ENCODE measurements at places on chromosomes 12 and 14. TPM values are rescaled to one million over a fixed set of nuclear protein-coding genes. Genes with fewer than 3 reads are reported as not detected.

GRCh38 chr12:77625441-77625840 lies 205.3 kb upstream of the NAV3 start:
- no peak for DNase-seq

- DNase-seq = no peak
These were observed 67.1 kb upstream of the DDX11 start for GRCh38 chr12:31006416-31007152.

DNA sequence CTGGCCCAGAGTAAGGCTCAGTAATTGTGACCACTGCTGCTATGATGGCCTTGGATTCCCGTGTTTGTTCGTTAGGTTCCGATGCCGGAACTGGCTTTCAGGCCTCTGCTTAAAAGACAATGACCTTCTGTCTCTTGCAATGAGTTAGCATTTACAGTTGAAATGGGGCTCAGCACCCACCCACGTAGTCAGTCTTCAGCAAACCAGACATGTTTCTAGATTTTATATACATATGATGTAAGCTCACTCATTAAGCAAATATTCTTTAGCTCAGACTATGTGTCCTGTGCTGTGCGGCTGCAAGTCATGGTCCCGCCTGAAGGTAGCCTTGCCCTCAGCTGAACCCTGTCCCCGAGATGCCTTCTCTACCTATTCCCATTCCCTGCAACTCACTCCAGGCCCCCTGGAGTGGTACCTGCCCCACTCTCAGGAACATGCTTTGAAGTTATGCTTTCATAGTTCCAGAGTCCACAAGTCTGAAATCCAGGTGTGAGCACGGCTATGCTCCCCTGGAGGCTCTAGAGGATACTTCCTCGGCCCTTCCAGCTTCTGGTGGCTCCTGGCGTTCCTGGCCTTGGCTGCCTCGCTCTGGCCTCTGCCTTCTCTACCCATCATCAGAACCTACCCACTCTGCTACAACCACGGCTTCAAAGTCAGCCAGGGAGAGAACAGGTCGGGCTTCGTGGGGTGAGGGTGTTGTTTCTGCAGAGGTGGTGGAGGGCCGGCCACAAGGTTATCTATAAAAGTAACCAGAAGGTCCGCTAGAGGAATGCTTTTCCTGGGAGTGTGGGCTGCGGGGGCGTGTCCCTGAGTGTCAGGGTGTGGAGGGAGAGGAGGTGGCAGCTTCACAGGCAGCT lies 157.8 kb downstream of the RBM19 start:
- DNase-seq = no peak

Gene TTC9
- polyA plus RNA-seq = 3.2 TPM

- DNase-seq = no peak
These were observed 156.3 kb downstream of the TMX1 start for GRCh38 chr14:51396222-51396815.

Gene GLT1D1
- polyA plus RNA-seq = 2.2 TPM

- DNase-seq = no peak
These were observed 116.4 kb downstream of the NTF3 start for GRCh38 chr12:5548152-5548943.

Gene AKAP3
- 4.7 TPM for polyA plus RNA-seq

DNA sequence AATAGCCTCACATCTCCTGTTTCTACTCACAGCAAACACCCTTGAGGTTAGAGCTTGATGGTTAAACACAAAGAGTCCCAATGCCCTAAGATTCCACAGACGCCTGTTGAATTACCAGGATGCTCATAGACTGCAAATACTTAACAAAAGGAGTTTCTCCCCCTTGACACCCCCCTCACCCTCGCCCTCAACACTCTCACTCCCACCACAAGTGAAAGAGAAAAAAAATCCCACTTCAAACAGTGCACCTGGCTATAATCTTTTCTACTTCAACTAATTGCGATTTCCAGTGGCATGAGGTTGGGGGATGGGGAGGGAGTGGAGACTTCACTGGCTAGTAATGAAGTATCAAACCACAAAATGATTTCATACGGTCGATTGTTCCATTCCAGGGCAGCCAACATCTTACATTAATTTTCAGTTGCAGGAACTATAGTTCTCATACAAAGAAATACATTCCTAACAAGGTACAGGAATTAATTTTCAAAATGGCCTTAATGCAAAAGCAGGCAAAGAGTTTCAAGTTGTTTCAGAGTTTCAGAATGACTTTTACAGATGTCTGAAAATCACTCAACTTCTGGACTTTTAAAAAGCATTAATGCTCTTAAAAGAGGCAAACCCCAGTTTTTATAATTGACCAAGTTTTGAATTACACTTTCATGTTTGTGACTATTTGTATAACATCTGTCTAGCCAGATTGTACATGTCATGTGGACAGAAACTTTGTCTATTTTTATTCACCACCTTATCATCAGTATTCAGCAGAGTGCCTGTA lies 390.7 kb downstream of the C12orf75 start:
- no peak for DNase-seq

Gene LMO3
- 3.1 TPM for polyA plus RNA-seq

DNA sequence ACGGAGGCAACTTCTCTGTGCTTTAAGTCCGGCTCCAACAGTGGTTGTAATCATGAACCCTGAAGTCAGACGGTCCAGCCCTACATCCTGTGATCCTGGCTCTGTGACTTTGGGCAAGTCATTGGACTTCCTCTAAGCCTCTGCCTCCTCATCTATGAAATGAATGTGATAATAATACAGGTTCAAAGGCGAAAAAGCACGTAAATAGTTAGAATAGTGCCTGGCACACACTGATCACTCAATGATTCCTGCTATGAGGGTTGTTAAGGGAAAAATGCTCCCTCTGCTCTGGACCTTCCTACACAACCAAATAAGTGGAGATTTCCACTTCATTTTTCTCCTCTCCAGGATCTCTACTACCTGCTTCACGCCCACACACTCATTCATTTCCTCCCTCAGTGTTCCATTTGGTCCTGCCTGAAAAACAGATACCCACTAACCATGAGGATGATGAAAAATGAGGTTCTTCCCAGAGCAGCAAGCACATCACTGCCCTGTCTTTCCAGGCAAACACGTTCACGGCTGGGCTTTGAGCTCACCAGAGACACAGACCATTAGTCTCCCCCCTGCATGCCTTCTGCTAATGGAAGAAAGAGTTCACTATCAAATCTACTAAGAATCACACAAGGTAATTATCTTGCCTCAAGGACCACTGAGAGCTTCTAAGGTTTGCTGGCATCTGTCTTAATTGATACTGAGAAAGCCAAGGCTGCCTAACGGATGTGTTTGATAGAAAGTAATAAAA lies 13.2 kb downstream of the NUAK1 start:
- DNase-seq = no peak

DNA sequence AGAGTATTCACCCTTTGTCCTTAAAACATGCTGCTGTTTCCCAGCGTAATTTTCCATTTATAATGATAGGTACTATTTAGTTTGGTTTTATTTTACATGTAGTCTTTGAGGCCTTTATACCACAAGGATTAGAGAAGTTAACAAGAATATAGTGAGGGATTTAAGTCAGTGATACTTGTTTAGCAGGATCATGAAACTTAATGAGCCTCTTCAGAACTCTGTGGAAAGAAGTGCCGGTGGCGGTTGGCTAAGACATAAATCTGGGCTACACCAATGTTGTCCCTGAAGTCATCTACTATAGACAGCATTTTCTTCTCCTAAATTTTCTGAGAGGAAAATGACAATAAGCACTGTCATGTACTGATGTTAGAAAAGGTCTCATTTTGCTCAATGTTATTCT lies 1226.0 kb upstream of the SEL1L start:
- DNase-seq = peak; percentile 50

Gene MMP19
- 0.99 TPM for polyA plus RNA-seq

- no peak for DNase-seq
These were observed 241.2 kb upstream of the G2E3 start for GRCh38 chr14:30317729-30318128.

- DNase-seq = no peak
These were observed 15.7 kb downstream of the CAPRIN2 start for GRCh38 chr12:30739020-30739419.

DNA sequence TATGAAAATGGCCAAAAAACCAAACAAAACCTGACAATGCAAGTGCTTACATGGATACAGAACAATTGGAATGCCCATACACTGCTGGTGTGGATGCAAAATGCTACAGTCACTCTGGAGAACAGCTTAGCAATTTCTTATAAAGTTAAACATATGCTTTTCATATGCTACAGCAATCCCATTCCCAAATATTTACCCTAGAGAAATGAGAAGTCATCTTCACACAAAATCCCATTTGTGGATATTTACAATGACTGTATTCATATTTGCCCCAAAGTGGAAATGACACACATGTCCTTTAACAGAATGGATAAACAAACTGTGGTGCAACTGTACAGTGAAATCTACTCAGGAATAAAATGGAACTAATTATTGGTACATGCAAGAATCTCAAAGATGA lies 20.4 kb downstream of the SAV1 start:
- DNase-seq = no peak

GRCh38 chr14:82419933-82420332 lies 886.3 kb upstream of the SEL1L start:
- DNase-seq = no peak

Gene IL31
- not detected for polyA plus RNA-seq

Gene CEP128
- 7.8 TPM for polyA plus RNA-seq

Gene PMEL
- 4.0 TPM for polyA plus RNA-seq

DNA sequence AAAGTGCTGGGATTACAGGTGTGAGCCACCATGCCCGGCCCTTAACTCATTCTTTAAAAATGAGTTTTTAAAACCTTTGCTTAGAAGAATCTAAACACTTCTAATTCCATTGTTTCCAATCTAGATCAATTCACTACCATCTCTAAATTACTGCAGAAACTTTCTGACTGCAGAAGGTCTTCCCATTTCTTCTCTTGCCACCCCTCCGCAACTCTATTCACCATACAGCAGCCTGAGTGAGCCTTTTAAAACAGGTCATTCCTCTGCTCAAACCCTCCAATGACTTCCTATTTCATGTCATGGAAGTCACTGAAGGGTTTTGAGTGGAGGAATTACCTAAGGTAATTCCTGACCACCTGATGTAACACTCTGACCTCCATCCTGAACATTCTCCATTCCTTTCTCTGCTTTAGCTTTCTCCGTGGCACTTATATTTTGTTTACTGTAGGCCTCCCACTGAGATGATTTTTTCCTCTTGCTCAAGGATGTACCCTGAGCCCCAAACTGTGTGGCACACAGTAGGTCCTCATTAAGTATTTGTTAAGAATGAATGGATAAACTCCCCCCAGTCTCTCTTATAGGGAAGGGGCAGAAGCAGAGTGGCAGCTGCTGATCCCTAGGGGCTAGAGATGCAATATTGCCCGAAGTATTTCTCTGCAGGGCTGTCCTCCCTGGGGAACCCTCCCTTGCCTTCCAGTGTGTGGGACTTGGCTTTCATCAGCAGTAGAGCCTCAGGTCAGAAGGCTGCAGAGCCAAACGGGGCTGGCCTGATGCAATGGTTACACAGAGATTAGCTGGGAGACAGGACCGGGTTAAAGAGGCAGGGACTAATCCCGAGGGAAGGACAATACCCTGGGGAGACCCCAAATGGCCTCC lies 1.2 kb downstream of the DDIT3 start:
- no peak for DNase-seq

Gene TMEM63C
- polyA plus RNA-seq = 1.5 TPM

GRCh38 chr12:116700066-116700465 lies 37.8 kb downstream of the SPRING1 start:
- DNase-seq = no peak

Gene AEBP2
- polyA plus RNA-seq = 53.5 TPM

Gene MAP1LC3B2
- 10.4 TPM for polyA plus RNA-seq

Gene POTEG
- 0.14 TPM for polyA plus RNA-seq

Gene GLI1
- polyA plus RNA-seq = 15.0 TPM

DNA sequence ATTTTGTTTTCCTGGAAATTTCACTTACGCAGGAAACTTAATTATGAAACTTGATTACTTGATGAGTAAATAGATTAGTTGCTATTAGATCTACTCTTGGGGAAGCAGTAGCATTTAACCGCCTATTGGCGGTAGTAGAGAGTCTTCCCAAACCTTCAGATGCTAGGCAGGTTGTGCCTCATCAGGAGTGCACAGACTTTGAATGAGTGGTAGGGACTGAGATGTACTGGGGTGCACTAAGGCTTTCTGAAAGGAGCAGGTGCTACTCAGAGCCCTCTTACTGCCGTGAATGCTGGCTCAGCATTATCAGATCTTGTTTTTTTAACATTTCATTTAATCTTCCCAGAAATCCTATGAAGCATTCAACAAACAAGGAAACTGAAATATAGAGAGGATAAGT lies 7.7 kb downstream of the GATC start:
- DNase-seq = no peak

- no peak for DNase-seq
These were observed 8.5 kb downstream of the KRT85 start for GRCh38 chr12:52358575-52359350.

DNA sequence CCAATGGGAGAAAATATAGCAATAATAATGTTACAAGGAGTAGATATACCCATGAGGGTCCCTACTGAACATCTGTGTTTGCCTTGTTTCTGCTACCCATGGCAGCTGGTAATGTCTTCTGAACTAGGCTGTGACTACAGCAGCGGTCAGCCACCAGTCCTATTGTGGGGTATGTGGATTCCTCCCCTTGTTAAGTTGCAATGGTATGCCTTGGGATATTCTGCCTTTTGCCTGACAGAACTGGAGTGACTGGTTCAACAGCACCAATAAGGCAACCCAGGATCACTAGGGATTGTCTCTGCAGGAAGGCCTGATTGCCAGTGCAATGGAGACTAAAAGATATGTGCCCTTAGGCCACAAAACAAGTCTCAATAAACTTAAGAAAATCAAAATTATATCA lies 9.7 kb upstream of the ATL1 start:
- DNase-seq = no peak

- DNase-seq = no peak
These were observed 52.9 kb downstream of the PPP4R4 start for GRCh38 chr14:94227029-94227428.

GRCh38 chr12:12008232-12008850 lies 62.4 kb upstream of the BCL2L14 start:
- DNase-seq = no peak

Gene TIGAR
- 7.7 TPM for polyA plus RNA-seq

DNA sequence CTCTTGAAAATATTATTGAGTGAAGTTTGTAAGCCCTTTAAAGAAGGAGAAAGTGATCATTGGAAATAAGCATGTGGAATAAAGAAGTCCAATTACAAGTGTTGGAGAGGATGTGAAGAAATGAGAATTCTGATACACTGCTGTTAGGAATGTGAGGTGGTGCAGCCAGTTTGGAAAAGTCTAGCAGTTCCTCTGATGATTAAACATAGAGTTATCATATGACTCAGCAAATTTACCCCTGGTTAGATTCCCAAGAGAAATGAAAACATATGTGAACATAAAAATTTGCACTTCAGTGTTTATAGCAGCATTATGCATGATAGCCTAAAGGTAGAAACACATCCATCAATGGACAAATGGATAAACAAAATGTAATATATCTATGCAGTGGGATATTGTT lies 319.9 kb downstream of the AEBP2 start:
- no peak for DNase-seq

DNA sequence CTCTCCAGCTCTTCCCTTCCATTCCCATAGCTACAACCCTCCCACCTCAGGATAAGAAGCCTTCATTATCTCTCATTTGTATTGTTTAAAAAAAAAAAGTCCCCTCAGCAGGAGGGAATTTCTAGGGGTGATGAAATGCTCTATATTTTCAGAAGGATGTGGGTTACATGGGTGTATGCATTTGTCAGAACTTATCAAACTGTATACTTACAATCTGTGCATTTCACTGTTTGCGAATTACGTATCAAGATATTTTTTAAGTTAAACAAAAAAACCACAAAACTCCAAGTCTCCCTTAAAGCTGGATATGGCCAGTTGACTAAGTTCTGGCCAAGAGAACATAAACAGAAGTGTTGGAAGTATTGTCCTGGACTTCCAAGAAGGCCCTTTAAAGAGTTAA lies 2.0 kb upstream of the FKBP11 start:
- DNase-seq = no peak
